ENCODE measurements at places on chromosomes 12 and 14.

DNA sequence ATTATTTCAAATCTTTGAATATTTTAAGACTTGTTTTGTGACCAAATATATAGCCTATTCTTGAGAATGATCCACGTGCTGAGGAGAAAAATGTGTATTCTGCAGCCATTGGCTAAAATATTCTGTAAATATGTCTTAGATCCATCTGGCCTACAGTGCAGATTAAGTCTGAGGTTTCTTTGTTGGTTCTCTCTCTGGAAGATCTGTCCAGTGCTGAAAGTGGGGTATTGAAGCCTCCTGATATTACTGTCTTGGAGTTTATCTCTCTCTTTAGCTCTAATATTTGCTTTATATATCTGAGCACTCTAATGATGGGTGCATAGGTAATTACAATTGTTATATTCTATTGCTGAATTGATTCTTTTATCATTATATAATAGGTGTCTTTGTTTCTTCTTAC, 617.4 kb upstream of the LRFN5 start:
- DNase-seq, result no peak

- DNase-seq, result no peak
Observed at GRCh38 chr14:85040046-85040685, 489.8 kb upstream of the FLRT2 start.

DNA sequence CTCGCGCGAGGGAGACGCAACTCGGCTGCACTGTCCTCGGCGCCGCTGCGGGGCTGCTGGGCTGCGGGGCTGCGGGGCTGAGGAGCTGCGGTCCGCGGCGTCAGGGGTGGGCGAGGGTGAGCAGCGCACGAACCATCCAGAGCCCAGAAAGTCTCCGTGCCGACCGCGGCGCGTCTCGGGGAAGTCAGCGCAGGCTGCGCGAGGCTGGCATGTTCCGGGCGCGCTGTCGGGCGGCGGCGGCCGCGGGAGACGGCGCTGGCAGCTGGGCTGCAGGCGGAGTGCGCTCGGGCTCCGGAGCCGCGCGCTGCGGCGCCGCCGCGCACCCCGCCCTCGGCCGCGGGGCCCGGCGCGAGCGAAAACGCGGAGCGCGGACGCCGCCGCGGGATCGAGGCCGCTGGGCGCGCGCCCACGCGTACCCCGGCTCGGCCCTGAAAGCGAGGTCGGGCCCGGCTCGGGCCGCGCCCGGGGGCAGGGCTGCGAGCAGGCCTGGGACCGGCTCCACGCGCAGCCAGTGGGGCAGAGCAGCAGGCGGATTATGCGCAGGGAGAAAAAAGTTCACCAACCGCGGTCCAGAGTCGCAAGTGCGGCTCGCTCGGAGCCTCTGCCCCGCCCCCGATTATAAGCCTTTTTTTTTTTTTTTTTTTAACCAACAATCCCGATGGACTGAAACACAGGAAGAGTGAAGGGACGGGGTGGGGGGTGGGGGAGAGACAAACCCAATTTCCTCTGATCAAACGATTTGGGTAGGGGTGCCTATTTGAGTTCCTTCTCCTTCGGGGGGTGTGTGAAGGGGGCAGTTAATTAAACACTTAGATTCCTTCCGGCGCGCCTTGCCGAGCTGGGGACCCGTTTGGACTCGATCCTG, at the start of gene PRICKLE1:
Gene PRICKLE1 (minus strand): TSS at position 282 of the 865 bp plus-strand sequence. CDS start 117,230 bp downstream, outside the sequence.
- no peak for DNase-seq

DNA sequence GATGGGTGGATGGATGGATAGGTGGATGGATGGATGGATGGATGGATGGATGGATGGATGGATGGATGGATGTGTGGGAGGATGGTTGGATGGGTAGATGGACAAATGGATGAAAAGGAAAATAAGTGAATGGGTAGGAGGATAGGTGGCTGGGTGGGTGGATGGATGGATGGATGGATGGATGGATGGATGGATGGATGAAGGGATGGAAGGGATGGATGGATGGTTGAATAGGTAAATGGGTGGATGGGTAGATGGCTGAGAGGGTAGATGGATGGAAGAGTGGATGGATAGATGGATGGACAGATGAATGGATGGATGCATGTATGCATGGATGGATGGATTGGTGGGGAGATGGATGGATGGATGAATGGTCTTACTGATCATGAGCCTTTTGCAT, 36.5 kb downstream of the MAP1LC3B2 start:
- no peak for DNase-seq

DNA sequence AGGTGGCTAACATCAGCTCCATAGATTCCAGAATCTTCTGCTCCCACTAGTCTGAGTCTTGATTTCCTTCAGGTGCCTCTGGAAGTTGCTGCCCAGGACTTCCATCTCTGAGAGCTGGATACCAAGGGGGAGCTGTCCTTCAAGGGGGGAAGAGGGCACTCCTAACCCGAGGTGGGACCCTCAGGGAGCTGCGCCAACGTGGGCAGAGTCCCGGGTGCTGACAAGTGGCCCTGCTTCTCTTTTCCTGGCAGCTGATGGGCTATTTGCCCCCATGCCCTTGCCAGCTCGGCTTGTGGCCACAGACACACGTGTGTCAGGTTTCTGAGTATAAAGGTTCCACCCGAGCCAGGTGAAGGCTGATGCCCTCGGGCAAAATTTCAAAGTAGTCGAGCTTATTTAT, 272.5 kb downstream of the TTC8 start:
- no peak for DNase-seq

DNA sequence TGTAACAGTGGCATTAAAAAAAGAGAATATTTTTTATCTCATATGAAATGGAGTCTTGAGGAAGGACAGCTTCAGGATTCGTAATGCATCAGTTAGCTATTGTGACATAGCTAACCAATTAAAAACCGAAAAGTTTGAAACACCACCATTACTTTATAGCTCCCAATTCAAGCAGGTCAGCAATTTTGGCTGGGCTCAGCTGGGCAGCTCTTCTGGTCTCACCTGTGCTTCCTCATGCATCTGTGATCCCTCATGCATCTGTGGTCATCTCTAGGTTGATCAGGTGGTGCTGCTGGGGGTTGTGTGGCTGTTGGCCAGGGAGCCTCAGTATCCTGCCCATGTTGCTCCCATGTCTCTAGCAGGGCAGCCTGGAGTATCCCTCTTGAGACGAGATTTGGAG, 76.7 kb upstream of the KCNA1 start:
- DNase-seq, result no peak

DNA sequence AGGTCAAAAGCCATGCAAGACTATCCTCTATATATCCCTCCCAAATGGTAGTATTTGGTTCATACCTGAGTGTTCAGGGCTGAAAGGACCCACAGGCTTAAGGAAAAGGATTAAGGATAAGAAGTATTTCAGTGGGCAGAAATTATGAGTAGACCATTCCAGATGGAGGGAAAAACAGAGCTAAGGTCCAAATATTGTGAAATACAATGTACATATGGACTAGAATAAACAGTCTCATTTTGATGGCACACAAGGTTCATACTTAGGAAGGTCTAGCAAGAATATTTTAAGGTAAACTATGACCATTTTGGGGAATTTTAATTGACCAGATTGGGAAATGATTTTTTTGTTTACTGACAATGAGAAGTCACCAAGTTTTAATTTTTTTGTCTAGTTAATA, 124.6 kb downstream of the PRKD1 start:
- DNase-seq, result no peak

GRCh38 chr12:116455540-116456329, 103.4 kb upstream of the MAP1LC3B2 start:
- DNase-seq, result no peak

- no peak for DNase-seq
Observed at GRCh38 chr14:68956724-68957123, 22.4 kb downstream of the ACTN1 start.

DNA sequence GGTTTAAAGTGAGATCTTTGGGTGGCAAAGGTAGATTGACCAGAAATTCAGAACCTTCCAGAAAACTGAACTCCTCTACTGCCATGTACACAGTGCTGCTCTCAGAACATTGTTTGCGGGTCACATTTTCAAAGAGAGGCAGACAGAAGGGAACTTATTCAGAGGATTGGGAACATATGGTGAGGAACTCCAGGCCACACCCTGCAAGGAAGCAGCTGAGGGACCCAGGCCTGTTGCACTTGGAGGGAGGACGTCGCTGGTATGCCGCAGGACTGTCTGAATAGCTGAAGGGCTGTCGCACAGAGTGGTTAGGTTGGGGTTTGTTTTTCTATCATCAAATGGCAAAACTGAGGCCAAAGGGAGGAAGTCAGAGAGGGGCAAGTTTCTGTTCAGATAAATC, 441.1 kb downstream of the DPF3 start:
- DNase-seq, result no peak

GRCh38 chr12:80257920-80258319, 158.6 kb downstream of the OTOGL start:
- no peak for DNase-seq

GRCh38 chr12:130160711-130161231, 1.5 kb upstream of the FZD10 start:
- no peak for DNase-seq

- DNase-seq, result no peak
Observed at GRCh38 chr14:76975812-76976211, 52.7 kb downstream of the IRF2BPL start.

DNA sequence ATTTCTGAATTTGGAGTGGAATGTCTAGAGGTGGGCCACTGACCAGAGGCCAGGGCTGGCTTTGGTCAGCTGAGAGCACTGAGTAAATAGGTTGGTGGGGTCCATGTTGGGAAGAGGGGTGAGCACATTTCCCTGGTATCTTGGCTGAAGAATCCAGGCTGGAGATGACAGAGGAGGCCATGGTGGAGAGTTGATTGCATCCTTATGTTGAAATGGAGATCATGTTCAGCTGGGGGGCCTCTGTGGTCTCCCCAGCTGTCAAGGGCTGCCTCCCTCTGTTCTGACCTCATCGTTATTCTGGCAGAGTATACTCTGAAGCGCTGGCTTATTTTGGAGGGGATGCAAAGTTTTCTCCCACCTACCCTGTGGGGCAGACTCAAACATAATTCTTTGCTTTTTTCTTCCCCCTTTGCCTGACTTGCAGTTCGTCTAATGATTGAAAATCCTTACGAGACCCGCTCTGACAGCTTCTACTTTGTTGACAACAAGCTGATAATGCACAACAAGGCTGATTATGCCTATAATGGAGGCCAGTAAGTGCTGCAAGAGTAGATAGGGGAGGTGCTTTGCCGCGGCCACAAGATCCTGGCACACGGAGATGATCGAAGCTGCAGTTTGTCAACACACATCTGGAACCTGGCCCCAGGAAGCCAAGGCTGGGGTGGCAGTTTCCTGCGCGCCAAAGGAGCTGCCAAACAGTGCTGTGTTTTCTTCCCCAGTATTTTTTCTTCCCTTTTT, 6.0 kb upstream of the ACADS start:
- DNase-seq, result no peak
